Endothelial cell (in vitro differentiated cells): ENCODE measurements at places on chromosomes 2 and 18. TPM values are rescaled to one million over a fixed set of nuclear protein-coding genes. Genes with fewer than 3 reads are reported as not detected.

Gene NLRC4
- total RNA-seq = not detected

Gene AKAIN1
- not detected for total RNA-seq

Gene UNC80
- 0.05 TPM for total RNA-seq

Gene HOXD3
- 4.1 TPM for total RNA-seq

Gene CENPA
- total RNA-seq = 3.9 TPM

Gene LYG1
- 1.4 TPM for total RNA-seq

Gene PUS10
- total RNA-seq = 8.5 TPM

Gene TUBA4B
- not detected for total RNA-seq

DNA sequence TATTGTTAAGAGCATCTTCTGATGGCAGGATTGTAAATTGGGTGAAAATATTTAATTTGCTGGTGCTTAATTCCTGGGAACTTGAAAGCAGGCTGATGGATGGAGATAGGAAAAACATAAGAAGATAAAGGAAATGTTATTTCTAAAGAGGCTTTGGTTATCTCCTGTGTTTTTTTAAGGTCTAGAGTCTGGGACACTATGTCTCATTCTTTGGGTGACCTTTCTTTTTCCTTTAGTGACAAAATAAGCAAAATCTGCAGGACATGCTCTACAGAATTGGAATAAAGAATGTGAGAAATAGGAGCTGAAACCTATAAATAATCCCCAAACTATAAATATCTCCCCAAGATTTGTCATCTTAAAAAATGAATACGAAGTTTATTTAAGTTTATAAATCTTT lies 241.7 kb downstream of the DSC3 start:
- no peak for DNase-seq

DNA sequence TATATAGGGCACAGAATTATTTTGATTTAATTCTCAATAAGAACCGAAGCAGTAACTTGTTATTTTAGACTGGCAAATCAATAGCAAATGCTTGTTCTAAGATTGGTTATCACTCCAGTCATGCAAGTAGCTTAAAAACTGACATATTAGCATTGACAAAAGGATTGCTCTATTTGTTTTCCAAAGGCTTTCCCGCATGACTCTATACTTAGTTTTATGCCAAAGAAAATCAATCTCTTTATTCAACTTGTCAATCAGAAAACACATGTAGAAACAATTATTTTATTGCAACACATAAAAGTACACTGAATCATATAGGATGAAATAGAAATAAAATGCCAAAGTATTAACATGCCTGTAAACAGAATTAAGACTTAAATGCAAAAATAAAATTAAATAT lies 108.4 kb downstream of the AFF3 start:
- DNase-seq = no peak

- DNase-seq = no peak
Observed at GRCh38 chr2:54956111-54956627, 94.1 kb downstream of the RTN4 start.

DNA sequence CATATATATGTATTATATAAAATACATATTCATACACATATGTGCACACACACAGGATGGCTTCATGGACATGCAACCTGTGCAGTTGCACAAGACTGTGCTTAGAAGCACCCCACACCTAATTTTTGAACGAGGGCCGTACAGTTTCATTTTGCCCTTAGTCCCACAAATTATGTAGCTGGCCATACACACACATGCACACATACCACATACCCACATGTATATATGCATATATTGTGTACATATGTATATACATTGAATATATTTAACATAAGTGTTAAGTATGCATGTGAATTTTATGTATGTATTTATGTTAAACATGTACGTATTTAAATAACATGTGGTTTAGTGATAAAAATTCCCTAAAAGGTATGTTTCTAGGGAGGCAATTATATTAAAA lies 18.3 kb downstream of the GPATCH11 start:
- no peak for DNase-seq

- no peak for DNase-seq
Observed at GRCh38 chr18:64966667-64967066, 784.1 kb upstream of the CDH7 start.

- no peak for DNase-seq
Observed at GRCh38 chr2:174544156-174544555, 53.4 kb downstream of the WIPF1 start.

DNA sequence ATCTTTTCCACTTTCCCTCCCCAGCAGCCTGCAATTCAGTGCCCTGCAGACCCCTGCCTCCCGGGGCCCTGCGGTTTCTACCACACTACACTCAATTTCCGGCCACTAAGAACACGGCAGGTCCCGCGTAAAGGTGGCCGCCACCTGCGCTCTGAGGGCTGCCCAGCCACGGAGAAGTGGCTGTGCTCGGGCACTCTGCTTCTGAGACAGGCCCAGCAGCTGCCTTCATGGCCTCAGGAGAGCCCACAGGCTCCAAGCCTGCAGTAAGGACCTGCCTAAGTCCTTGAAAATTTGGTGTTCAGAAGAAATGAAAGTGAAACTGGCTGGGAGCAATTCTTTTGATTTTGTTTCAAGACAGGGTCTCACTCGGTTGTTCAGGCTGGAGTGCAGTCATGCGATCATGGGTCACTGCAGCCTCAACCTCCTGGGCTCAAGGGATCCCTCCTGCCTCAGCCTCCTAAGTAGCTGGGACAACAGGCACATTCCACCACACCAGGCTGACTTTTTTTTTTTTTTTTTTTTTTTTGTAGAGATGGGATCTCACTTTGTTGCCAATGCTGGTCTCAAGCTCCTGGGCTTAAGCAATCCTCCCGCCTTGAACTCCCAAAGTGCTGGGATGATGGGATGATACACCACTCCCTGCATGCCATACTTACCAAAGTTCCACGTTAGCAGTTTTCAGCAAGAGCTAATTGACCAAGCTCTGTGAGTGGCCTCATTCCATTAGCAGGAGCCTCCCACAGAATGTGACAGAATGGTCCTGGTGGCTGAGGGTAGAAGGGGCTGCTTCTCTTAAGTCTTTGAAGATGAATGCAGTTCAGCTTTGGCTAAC lies 14.6 kb upstream of the ALPP start:
- no peak for DNase-seq

DNA sequence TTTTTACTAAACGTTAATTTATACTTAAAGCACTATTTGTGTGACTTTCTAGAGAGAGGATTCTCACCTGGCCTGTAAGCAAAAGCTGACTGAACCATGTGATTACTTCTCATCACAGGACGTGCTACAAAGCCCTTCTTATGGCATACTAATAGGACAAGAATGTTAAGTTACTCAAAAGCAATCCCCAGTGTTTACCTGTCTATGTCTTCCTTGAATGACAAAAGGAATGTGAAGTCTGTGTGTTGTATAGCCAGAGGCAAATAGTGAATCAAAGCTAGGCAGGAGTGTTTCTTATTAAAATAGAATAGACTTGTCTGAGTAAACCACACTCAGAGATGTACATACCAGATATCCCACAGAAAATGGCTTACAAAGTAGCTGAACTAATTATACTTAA lies 1465.5 kb downstream of the SUCLG1 start:
- DNase-seq = no peak

- DNase-seq = no peak
Observed at GRCh38 chr2:210842896-210843295, 286.5 kb downstream of the CPS1 start.

- DNase-seq = no peak
Observed at GRCh38 chr2:135965756-135966155, 19.7 kb downstream of the DARS1 start.

DNA sequence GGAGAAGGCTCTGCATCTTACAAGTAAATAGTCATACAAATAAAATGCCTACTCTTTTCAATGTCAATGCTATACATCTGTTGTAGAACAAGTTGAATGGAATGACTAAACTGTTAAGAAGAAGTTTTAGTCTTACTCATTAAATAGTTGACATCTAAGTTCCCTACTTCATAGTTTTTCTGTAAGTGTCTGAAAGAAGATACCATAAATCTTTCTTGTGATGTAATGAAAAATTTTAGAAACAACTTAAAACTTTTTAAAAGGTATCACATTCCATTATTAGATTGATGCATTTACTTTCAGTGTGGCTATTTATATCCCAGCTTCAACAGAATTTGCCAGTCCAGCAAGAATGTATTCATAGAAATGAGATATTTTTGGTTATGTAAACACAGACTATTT lies 185.2 kb upstream of the EPC2 start:
- no peak for DNase-seq

DNA sequence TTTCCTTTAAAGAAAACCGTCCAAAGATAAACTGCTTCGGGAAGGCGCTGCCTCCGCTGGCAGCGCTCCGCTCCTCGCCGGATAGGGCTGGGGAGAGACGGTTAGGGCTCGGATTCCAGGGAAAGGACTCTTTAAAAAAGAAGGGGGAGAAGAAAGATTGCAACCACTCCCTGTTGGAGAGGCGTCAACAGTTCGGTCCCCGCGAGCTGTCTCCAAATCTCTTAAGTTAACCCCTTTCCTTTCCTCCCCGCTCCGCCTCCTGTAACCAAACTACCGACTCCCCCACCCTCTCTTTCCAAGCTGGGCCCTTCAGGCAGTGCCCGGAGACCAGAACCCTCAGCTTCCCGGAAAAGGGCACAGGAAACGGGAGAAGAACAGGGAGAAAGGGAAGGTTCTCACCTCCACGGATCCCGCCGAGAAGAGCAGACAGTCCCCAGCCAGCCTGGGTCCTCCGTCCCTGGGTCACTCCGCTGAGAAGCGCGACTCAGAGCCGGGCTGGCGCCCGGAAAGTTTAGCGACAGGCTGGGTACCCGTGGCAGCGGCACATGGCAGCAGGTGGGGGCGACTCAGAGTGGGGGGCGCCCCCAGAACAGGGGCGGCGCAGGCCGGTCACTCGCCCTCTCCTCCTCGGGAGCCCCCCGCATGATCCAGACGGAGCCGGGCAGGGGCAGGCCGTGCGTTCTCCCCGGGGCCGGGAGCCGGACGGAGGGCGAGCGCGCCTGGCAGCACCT lies 675 bp downstream of the FZD5 start:
- DNase-seq = peak; percentile 41

GRCh38 chr2:49110571-49110970 lies 43.7 kb downstream of the FSHR start:
- no peak for DNase-seq
